ENCODE measurements at places on chromosomes 16 and 17.
A peak's percentile ranks its signal among the peaks of the same experiment; 100 is the strongest.

- no peak for DNase-seq
Observed at GRCh38 chr17:16915752-16916556, 56.0 kb downstream of the TNFRSF13B start.

DNA sequence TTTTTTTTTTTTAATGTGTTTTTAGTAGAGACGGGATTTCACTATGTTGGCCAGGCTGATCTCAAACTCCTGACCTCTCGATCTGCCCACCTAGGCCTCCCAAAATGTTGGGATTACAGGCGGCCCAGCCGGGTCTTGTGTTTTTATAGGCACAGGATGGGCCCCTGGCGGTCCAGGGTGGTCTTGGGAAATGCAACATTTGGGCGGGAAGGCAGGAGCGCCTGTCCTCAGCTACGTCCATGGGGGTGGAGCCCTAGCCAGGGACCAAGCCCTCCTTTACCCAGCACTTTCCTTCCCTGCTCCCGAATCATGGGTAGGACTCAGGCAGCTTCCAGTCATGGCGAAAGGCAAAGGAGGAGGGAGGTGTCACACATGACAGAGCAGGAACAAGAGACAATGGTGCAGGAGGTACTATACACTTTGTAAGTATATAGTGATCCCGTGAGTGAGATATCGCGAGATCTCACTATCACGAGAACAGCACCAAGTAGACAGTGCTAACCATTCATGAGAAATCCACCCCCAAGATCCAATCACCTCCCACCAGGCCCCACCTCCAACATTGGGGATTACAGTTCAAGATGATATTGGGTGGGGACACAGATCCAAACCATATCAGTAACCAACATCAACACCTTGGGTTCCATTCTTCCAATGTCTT is 226.7 kb upstream of the WSCD1 start:
- DNase-seq, result no peak

DNA sequence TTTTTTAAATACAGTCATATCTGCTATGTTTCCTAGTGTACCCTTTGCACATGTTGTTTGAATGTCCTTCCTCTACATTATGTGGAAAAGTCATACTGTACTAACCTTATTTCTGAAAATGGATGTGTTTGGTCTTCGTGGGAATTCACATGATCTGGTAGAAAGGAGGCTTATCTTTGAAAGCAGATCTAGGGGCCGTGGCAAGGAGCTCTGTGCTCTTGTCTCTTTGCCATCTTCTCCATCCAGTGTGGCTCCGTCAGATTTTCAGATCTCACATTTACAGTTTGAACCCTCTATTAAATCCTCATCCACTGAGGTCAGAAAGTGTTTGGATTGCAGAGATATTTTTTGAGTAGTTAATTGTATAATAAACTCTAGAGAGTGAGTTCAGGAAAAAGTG is 32.9 kb downstream of the MAP2K4 start:
- DNase-seq, result no peak

- DNase-seq, result no peak
Observed at GRCh38 chr16:2819179-2819938, 2.3 kb downstream of the PRSS21 start.

DNA sequence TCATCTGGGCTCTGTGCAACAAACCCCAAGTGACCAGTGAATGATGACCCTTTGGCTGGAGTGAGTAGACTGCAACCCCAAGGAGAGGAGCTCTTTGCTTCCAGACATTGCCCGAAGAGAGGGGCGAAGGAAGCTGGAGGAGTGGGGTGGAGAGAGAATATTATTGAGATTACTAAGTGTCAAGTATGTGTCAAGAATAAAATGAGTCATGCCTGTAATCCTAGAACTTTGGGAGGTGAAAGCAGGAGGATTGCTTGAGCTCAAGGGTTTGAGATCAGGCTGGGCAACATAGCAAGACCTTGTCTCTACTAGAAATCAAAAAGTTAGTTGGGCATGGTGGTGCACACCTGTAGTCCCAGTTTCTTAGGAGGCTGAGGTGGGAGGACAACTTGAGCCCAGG is 142.0 kb upstream of the CCL2 start:
- no peak for DNase-seq

- no peak for DNase-seq
Observed at GRCh38 chr17:16052486-16052885, 52.9 kb downstream of the TTC19 start.

- DNase-seq, result no peak
Observed at GRCh38 chr17:17700251-17700969, 19.2 kb downstream of the RAI1 start.

- peak; percentile 41 for DNase-seq
Observed at GRCh38 chr16:50602531-50603205, 54.5 kb downstream of the NKD1 start.

DNA sequence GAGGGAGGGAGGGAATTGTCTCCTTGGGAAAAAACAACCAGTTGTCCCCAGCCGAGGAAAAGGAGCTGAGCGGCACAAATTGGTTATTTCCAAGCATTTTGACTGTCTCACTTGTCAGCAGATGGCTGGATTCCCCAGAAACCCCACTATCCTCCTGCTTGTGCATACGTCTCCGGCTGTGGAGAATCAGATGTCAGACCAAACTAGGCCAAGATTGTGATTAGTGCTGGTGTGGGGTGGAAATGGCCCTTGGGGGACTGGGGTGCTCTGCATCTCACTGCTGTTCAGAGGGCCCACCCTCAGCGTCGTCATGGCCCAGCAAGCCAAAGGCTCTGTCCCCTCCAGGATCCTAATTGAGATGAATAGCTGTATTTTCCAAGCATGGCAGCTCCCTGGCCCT is 131.7 kb upstream of the HSBP1 start:
- no peak for DNase-seq

DNA sequence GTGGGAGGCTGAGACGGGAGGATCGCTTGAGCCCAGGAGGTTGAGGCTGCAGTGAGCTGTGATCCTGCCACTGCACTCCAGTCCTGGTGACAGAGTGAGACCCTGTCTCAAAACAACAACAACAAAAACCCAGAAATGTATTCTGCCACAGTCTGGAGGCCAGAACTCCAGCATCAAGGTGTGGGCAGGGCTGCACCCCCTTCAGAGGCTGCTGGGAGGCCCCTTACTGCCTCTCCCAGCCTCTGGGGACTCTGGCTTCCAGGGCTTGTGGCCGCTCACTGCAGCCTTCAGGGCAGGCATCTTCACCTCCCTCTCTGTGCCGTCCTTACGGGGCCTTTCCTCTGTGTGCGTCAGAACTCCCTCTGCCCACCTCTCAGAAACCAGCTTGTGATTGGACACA is 209.4 kb upstream of the GSE1 start:
- no peak for DNase-seq

GRCh38 chr17:22511431-22511830 is 819.1 kb downstream of the KCNJ18 start:
- no peak for DNase-seq

DNA sequence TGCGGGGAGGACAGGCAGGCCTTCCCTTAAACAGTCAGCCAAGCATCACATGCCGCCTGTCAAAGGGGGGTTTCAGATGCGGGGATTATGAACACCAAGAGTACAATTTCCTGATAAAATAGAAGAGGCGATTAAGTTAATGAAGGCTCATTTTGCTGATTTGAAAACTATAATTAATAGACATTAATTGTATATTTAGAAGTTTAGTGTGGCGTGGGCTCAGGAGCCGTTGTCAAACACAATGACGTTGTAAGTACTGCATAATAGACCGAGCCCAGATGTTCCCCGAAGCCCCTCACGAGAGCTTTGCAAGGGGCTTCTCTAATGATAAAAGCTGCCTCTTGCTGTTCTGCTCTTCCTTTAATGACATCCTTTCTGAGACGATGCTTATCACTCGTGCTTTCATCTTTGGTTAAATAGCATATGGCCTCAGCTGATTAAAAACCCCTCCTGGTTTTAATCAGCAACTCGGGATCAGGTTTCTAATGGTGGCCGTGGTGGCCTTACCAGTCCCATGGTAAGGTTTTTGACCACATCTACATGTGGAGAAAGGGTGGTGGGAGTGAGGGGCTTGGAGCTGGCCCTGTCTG is 28.2 kb downstream of the SNX20 start:
- no peak for DNase-seq

GRCh38 chr17:67364847-67365737 is 1.3 kb downstream of the PSMD12 start:
- DNase-seq, result no peak

GRCh38 chr17:39737206-39737759 is 455 bp upstream of the GRB7 start:
- DNase-seq, result no peak

- no peak for DNase-seq
Observed at GRCh38 chr16:25143928-25144327, 32.4 kb downstream of the LCMT1 start.

DNA sequence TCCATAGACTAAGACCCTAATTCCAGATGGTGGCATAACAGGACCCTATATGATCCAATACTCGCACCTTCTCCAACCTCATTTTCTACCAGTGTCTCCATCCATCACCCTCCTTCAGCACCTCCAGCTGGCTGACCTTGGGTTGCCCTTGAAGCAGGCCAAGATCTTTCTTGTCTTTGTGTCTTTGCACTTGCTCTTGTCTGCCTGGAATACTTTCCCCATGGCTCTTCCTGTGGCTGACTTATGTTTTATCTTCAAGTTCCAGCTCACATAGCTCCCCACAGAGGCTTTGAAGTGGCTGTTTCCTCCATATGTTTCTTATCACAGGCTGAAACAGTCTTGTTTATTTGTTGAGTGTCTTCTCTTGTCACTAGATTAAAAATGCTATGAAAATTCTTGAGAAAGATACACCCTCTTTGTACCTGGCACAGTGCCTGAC is 29.6 kb upstream of the MMD start:
- no peak for DNase-seq

GRCh38 chr16:66850115-66850815 is 6.1 kb downstream of the CA7 start:
- DNase-seq, result no peak

GRCh38 chr16:10031473-10031872 is 150.8 kb downstream of the GRIN2A start:
- no peak for DNase-seq

- DNase-seq, result no peak
Observed at GRCh38 chr17:42142371-42142896, 12.4 kb downstream of the RAB5C start.

DNA sequence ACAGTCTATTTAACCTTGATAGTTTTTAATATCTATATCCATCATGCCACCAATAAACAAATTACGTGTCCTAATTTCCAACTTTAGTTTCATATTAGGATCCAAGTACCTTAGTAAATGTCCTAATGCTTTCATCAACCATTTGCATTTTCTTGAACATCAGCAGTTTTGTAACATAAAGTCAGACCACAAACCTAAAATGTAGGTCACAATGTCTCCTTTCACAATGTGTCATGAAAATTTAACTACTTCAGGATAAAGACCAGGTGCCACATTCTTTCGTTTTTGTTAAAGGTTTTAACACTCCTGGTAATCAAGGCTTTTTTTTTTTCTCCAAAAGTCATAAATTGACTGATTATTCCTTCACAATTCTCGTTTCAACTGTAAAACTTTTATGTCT is 310.7 kb upstream of the PMFBP1 start:
- DNase-seq, result no peak

GRCh38 chr17:261635-262034 is 80.2 kb upstream of the DOC2B start:
- DNase-seq, result no peak

DNA sequence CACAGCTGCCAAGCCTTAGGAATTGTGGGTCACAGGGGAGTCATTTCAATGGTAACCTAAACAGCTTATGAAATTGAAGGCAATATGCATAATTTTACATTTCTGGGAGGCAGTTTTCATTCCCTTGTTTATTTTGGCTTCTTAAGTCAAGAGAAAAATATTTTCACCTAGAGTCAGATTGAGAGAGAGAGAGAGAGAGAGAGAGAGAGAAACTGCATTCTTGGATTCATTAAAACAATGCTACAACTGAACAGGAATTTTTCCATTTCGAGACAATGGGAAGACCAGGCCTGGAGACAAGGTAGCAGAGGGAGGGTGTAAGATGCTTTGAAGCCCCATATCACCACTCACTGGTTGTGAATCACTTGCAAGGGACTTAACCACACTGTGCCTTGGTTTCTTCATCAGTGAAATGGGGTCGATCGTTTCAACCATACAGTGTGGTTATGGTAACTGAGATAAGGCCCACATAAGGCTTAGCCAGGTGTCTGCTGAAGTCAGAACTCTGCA is 224.7 kb upstream of the IRX3 start:
- DNase-seq, result no peak

DNA sequence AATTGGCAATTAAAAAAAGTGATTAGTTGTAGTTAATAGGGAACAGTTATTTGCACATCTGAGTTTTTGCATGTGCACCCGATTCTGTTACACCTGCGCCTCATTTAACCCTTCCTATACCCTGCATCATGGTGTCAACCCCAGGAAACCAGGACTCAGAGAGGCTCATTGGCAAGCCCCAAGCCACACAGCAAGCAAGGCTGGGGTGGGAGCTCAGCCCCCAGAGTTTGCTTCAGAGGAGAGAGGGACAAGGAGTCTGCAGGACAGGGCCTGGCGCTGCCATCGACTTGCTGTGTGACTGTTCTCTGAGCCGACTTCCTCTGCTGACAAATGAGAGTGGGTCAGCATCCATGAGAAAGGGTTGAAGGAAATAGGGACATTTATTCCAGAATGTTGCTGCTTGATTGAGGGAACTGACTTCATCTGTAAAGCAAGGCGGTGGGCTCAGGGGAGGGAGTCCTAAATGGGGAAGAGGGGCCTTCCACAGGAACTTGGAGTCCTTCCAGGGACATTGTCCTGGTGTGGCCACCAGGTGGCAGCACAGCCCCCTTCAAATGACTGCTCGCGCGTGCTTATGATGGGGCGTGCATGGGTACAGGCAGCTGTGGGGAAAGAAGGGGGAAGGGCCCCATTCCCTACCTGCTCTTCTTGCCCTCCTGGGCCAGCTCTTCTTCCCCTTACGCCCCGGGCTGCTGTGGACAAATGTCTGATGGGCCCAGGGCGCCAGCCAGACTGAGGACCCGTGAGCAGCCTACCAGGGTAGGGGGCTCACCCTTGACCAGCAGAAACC is 51.6 kb downstream of the NT5M start:
- peak; percentile 53 for DNase-seq

- DNase-seq, result no peak
Observed at GRCh38 chr16:3793161-3793576, 75.8 kb upstream of the TRAP1 start.

DNA sequence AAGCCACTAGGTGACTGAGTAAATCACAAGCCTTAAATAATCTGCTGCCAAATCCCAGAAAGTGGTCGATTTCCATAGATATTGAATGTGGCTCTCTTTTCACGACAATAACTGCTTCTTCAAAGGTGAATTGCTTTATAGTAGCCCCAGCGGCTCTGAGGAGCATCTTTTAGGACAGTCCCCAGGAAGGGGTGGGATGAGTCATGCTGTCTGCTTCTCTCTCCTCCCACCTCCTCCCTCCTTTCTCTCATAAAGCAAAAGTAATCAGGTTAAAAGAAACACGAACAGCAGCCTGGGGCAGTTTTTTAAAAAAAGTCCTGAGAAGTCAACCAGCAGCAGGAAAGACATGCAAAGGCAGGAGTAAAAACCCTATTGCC is 1.8 kb downstream of the KIAA0513 start:
- DNase-seq, result peak; percentile 29

- DNase-seq, result no peak
Observed at GRCh38 chr17:4187076-4187475, 44.1 kb downstream of the CYB5D2 start.

DNA sequence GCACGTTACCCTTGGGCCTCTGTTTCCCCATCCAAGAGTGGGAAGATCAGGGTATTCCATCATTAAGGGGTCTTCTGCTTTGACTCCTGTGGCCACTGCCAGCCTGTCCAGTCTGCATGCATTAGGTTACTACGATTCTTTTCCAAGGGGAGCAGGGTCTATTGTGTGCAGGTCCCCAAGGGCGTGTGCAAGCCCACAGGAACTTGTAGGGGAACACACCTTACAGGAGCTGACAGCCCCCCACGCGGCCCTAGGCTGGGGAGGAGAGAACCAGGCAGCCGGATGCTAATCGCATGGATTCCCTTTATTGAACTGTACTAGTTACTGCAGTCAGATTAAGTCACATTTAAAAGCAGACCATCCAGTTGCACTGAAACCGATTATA is 116.7 kb downstream of the C16orf78 start:
- no peak for DNase-seq

Data from activated T-helper 1 cell treated with Interleukin-2 at 50 U/mL for 16 hours (primary cell).